ENCODE measurements at places on chromosomes 6 and 20. TPM values are rescaled to one million over a fixed set of nuclear protein-coding genes. Genes with fewer than 3 reads are reported as not detected.

Gene PRR18
- not detected for total RNA-seq

Gene PNLDC1
- 0.11 TPM for total RNA-seq

GRCh38 chr6:1574890-1575209 is 34.9 kb upstream of the FOXC1 start:
- peaks cover 6% of the 10 kb centered on the region for H3K4me1 ChIP-seq
- H3K36me3 ChIP-seq: no peaks in the 10 kb centered on the region
- no peak overlapping the region for H3K4me3 ChIP-seq
- no peak overlapping the region for H3K27ac ChIP-seq

DNA sequence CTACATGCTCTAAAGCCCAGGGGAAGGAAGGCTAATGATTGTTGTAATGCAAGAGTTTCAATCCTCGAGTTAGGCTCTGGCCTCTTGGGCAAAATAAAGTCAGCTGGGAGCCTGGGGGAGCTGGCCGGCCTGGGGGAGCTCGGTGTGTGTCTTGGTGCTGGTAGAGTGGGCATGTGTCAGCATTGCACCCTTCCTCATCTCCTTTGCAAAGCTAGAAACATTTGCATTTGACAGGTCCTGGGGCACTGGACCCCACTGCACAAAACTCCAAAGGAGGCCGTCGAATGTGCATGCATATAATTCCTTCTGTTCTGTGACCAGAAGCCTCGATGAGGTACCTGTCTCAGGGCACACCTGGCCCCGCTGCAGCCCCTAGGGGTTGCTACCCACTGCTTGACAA is 74.6 kb upstream of the SLC22A23 start:
- H3K27me3 ChIP-seq: no peaks in the 10 kb centered on the region
- peaks cover 9% of the 10 kb centered on the region for H3K4me1 ChIP-seq
- H3K4me3 ChIP-seq: no peak overlapping the region

DNA sequence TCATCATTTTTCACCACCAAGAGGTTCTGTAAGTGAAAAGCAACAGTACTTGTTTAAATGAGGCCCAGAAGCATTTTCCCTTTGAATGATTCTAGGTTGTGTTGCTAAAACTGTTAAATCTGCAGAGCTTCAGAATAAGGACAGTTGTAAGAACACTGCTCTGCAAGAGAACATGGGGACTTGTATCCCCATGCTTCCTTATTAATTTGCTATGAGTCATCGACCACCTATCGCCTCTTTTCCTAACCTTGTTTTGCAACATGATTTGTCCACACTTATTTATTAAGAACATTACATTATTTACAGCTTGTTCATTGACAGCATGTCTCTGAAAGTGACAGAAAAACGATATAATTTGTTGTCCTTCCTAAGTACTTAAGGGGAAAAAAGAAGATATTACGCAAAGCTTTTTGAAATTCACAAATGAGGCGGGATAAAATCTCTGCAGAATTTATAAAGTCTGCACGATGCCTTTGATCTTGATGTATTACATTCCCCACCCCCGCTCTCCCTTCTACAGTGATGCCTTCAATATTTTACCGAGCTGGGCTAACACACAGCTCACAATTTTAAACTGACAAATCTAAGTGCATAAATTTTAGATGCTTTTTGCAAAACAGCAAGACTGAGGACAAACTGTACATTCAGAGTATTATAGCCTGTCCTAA is 220.0 kb upstream of the SPTLC3 start:
- H3K4me3 ChIP-seq: no peak overlapping the region
- H3K4me1 ChIP-seq: no peaks in the 10 kb centered on the region
- H3K36me3 ChIP-seq: no peaks in the 10 kb centered on the region
- no peak overlapping the region for H3K27ac ChIP-seq

GRCh38 chr6:120274547-120274946 is 925.0 kb upstream of the MAN1A1 start:
- no peak overlapping the region for H3K4me3 ChIP-seq
- no peaks in the 10 kb centered on the region for H3K27me3 ChIP-seq
- H3K27ac ChIP-seq: no peak overlapping the region

DNA sequence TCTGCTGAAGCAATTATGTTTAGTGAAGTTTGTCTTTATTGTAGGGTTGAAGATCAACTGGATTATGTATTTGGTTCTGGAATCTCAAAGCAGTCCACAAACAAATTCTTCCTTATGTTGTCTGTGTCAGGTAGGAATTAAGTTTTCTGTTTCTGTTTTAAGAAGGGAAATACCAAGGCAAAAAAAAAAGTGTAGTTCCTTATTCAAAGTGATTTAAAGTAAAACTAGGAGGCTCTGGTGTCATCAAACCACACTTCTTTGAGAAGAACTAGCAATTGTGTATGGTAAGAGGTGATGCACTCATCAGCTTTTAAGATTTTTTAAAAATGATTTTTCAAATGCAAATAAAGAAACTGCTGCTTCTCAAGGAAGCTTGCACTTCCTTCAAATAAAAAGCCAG is 1.9 kb downstream of the FAM135A start:
- no peak overlapping the region for H3K4me3 ChIP-seq
- no peak for DNase-seq
- H3K4me1 ChIP-seq: no peaks in the 10 kb centered on the region

DNA sequence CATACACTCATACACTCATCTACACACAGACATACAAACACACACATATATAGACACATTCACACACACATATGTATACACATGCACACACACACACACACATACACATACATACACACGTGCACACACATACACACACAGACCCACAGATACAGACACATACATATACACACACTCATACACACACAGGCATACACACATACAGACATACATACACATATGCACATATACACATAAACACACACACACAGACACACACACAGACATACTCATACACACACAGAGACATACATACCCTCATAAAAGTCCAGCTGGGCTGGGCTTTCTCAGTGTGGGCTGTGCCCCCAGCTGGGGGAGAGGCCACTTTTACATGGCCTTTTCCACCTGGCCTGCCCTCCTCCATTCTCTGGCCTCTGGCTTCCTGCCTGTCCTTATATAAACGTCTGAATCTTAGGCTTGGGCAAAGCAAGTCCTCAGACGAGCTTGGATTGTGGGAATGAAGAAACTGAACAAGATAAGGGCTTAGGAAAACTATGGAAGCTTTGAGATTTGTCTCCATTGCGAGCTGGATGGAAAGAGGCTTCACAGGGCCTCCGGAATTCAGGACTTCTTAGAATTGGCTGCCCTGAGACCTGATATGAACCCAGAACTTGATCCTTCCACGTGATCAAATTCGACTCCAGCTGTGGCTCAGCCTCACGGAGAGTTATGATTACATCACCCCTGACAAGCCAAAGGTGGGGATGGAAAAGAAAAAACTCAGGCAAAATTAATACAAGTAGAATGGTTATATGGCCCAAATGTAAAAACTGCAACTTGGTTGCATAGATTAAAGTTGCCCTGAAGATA is 22.5 kb upstream of the CST3 start:
- H3K36me3 ChIP-seq: no peaks in the 10 kb centered on the region
- DNase-seq: no peak
- no peak overlapping the region for H3K4me3 ChIP-seq
- no peaks in the 10 kb centered on the region for H3K4me1 ChIP-seq
- no peak overlapping the region for H3K27ac ChIP-seq

GRCh38 chr20:4415281-4415680 is 306.4 kb upstream of the PRND start:
- DNase-seq: no peak
- no peak overlapping the region for H3K4me3 ChIP-seq
- H3K27me3 ChIP-seq: no peaks in the 10 kb centered on the region
- H3K4me1 ChIP-seq: no peaks in the 10 kb centered on the region
- H3K27ac ChIP-seq: no peak overlapping the region

Data from astrocyte (in vitro differentiated cells and primary cell).